ENCODE measurements at places on chromosomes 12 and 14.
A peak's percentile ranks its signal among the peaks of the same experiment; 100 is the strongest.

DNA sequence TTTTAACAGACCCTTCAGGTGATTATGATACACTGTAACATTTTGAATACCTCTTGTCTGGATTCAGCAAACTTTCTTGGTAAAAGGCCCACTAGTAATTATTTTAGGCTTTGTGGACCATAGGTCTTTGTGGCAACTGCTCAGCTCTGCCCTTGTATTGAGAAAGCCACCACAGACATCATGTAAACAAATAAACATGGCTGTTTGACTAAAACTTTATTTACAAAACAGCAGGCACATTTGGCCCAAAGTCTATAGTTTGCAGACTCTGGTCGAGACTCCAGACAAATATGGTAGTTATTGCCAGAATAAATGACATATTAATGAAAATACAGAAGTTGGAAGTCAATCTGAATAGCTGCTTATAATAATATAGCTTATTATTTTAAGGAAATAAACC, 18.2 kb downstream of the NAA30 start:
- no peak overlapping the region for H3K4me3 ChIP-seq
- no peaks in the 10 kb centered on the region for H3K27me3 ChIP-seq

DNA sequence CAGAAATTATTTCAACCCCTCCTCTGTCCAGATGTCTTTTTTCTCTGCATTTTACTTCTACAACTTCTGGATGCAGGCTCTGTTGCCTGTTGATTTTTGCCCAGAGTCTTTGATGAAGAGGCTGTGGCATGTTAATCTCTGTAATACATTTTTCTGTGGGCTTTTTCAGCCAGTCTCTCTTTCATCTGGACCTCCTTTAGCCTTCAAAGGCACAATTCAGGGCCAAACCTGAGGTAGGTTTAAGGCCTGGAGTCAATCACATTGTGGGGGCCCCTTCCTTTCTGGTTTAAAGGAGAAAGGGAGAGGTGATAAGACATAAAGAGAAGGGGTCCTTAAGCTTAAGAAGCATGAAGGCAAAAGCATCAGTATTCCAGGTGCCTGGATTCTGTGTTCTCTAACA, 553.7 kb downstream of the FLRT2 start:
- no peaks in the 10 kb centered on the region for H3K27me3 ChIP-seq
- H3K4me1 ChIP-seq, result no peaks in the 10 kb centered on the region
- H3K36me3 ChIP-seq, result no peaks in the 10 kb centered on the region
- no peak overlapping the region for H3K4me3 ChIP-seq

GRCh38 chr14:64082837-64083236, 211.3 kb downstream of the ESR2 start:
- H3K4me1 ChIP-seq, result peaks cover 5% of the 10 kb centered on the region
- DNase-seq, result peak; percentile 7
- no peak overlapping the region for H3K27ac ChIP-seq
- no peaks in the 10 kb centered on the region for H3K27me3 ChIP-seq
- no peak overlapping the region for H3K4me3 ChIP-seq
- peaks cover 16% of the 10 kb centered on the region for H3K36me3 ChIP-seq

DNA sequence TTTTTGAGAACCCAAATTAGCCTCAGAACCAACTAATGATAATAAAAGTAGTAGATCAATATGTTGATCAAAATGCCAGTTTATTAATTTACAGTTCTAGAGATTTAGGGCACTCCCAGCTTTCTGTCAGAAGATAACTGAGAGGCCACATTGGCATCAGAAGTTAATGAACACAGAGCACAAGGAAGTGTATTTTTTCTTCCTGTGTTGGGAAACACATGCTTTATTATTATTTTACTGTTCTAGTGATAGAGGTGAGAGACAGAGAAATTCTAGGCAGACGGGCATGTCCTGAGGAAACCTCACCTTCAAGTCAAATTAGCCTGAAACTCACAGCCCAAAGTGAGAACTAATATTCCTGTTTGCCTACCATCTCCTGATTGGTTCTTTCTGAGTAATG, 213.7 kb downstream of the PCNX1 start:
- H3K27me3 ChIP-seq, result no peaks in the 10 kb centered on the region
- no peak for DNase-seq
- H3K4me3 ChIP-seq, result no peak overlapping the region

GRCh38 chr12:29211696-29212095, 62.6 kb downstream of the FAR2 start:
- no peak overlapping the region for H3K27ac ChIP-seq
- H3K36me3 ChIP-seq, result no peaks in the 10 kb centered on the region
- H3K4me3 ChIP-seq, result no peak overlapping the region
- H3K27me3 ChIP-seq, result no peaks in the 10 kb centered on the region
- no peak for DNase-seq

DNA sequence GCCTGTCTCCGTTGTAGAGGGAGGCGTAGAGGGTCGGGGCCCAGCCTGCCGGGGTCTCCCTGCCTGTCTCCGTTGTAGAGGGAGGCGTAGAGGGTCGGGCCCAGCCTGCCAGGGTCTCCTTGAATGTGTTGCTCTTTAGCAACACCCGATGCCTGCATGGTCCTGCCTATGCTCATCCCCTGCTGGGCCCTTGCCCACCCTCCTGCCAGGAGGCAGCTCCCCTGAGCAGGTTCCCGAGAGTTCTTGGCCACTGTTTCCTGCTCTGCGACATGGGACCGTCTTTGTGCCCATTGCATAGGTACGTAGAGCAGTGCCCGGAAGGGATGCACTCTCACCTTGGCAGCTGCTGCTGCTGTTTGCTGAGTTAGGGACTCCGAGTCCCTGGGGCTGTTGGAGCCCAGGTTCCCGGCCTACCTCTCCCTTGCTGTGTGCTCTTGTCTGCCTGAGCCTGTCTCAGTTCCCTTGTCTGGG, 3.3 kb downstream of the KIF26A start:
- no peak overlapping the region for H3K4me3 ChIP-seq
- H3K27ac ChIP-seq, result no peak overlapping the region
- H3K4me1 ChIP-seq, result peaks cover 10% of the 10 kb centered on the region
- H3K36me3 ChIP-seq, result no peaks in the 10 kb centered on the region
- DNase-seq, result no peak

DNA sequence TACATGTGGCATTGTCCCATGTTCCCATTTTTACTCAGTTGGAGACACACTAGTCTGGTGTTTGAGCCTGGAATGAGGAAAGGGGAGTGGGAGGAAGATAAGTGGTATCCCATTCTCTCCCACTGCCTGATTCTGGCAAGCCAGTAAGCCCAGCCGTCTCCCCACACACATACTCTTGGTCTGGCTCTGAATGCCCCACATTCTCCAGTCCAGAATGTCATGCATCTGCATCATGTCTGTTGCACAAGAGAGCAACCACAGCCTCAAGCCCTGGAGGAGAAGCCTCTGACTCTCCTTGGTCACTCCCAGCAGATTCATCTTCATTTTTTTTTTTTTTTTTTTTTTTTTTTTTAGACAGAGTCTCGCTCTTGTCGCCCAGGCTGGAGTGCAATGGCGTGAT, 48.0 kb downstream of the DRAM1 start:
- no peak overlapping the region for H3K4me3 ChIP-seq
- H3K27ac ChIP-seq, result no peak overlapping the region
- H3K27me3 ChIP-seq, result no peaks in the 10 kb centered on the region
- peaks cover 12% of the 10 kb centered on the region for H3K36me3 ChIP-seq
- DNase-seq, result no peak

DNA sequence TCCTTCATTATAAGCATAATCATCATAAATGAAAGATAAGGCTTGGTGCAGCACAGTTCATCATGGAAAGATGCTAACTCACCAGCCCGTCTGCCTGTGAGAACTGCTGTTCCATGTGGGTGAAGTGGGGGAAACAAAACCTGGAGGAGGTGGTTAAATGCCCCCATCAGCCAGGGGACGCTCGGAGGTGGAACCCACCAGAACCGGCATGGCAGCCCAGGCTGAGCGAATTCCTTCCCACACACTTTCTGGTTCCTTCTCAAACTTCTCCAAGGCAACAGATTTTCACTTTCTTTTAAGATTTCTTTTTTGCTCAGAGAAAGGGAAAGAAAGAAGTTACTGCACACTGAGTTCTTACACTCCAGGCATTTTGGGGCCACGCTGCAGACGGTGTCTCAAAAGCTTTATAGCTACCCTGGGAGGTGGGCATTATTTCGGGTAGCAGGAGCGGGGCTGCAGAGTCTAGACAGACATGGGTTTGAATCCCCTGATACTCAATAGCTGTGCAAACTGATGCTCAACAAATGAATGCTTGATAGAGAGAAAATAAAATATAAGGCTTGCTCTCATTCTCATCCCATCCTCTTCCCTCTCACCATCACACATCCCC, 190.7 kb downstream of the BCL11B start:
- no peaks in the 10 kb centered on the region for H3K36me3 ChIP-seq
- H3K4me1 ChIP-seq, result no peaks in the 10 kb centered on the region
- no peaks in the 10 kb centered on the region for H3K27me3 ChIP-seq
- no peak for DNase-seq
- no peak overlapping the region for H3K27ac ChIP-seq
- no peak overlapping the region for H3K4me3 ChIP-seq

DNA sequence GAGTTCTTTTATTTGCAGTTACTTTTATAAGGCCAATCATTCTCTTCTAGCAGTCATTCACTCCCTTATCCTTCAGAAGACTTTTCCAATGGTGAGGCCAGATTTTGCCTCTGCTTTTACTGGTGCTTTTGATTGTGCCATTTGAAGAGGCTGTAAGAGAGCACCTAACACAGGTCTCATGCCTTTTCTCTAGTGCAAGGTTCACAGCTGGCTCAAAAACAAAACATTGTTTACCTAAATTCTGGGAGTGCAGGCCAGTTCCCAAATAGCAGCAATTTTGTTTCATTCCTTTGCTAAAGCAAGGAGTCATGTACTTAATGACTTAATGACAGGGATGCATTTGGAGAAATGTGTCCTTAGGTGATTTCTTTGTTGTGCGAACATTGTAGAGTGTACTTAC, 192.0 kb downstream of the SYT10 start:
- H3K27me3 ChIP-seq, result no peaks in the 10 kb centered on the region
- no peak for DNase-seq
- H3K27ac ChIP-seq, result no peak overlapping the region
- no peaks in the 10 kb centered on the region for H3K36me3 ChIP-seq
- H3K4me3 ChIP-seq, result no peak overlapping the region
- H3K4me1 ChIP-seq, result no peaks in the 10 kb centered on the region

DNA sequence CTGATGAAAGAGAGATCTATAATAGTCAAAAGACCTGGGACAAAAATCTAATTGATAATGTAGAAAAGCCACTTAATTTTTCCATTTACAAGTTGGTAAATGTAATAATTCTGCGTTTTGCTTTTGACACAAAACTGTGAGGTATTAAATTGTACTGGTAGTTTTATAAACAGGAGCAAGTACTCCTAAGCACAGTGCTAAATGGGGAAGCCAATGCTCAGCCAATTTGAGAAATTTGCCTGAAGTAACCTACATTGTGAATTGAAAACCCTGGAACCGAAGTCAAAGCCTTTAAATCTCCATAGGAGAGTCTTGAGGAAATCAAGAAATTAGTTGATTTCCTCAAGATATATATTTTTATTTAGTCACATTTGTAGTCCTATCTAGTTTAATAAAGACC, 152.8 kb downstream of the SLCO1B3 start:
- H3K27ac ChIP-seq, result no peak overlapping the region
- no peak overlapping the region for H3K4me3 ChIP-seq
- DNase-seq, result no peak
- H3K27me3 ChIP-seq, result no peaks in the 10 kb centered on the region
- no peaks in the 10 kb centered on the region for H3K4me1 ChIP-seq

DNA sequence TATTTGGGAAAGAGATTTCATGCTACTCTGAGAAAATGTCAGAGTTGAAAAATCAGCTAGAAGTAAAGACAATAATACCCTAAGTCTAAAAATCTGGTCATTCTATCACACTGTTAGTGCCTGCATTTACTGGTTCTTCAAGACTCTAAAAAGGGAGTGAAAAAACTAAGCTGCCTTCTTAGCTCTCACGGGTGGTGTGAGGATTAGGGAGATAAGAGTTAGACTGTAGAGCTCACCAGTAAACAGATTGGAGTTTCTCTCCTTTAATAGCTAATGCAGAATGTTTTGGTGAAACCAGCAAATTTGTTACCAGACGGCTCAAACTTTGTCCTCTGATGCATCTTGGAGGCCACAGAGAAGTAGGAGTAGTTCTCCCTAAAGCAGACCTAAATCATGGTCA, 135.0 kb upstream of the OTX2 start:
- H3K4me1 ChIP-seq, result no peaks in the 10 kb centered on the region
- no peak for DNase-seq
- H3K27me3 ChIP-seq, result no peaks in the 10 kb centered on the region
- H3K36me3 ChIP-seq, result no peaks in the 10 kb centered on the region
- no peak overlapping the region for H3K27ac ChIP-seq
- no peak overlapping the region for H3K4me3 ChIP-seq

DNA sequence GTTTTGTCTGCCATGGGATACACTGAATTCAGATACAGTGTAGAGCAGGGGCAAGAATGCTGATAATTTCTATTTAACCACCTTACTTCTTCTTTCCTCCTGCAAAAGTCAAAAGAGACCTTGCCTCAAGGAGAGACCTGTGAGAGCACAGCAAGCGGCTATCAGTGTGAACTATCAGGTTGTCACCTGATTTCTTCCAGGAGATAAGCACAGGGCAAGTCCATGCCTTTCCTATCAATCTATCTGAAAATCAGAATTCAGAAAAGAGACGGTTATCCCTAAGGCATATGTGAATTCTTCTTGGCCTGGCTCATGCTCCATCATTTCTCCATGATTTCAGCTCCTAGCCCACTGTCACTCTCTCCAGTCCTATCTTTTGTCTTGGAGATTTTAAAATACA, 128.9 kb upstream of the CCND2 start:
- no peaks in the 10 kb centered on the region for H3K4me1 ChIP-seq
- no peaks in the 10 kb centered on the region for H3K27me3 ChIP-seq
- H3K27ac ChIP-seq, result no peak overlapping the region
- H3K36me3 ChIP-seq, result no peaks in the 10 kb centered on the region
- DNase-seq, result no peak
- no peak overlapping the region for H3K4me3 ChIP-seq

GRCh38 chr14:105260959-105261358, 12.6 kb downstream of the BTBD6 start:
- H3K36me3 ChIP-seq, result peaks cover 3% of the 10 kb centered on the region
- H3K4me3 ChIP-seq, result no peak overlapping the region
- no peak for DNase-seq
- no peak overlapping the region for H3K27ac ChIP-seq
- no peaks in the 10 kb centered on the region for H3K27me3 ChIP-seq

DNA sequence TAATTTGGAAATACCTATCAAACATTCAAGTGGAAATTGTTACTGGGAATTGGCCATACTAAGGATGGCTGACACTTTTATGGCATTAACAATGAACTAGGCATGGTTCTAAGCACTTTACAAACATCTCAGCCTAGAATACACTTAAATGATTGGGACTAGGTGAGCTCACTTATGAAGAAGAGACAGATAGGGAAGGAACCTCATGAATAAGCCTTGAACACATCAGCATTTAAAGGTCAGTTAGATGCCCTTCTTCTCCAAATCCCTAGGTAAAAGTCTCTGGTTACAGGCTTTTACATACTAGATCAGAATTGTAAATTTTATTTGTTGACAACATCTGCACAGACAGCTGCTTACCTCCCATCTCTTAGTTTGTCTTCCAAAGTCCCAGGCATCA, 488.6 kb downstream of the RMST start:
- no peak overlapping the region for H3K4me3 ChIP-seq
- H3K36me3 ChIP-seq, result no peaks in the 10 kb centered on the region
- H3K27ac ChIP-seq, result no peak overlapping the region
- no peak for DNase-seq
- H3K27me3 ChIP-seq, result no peaks in the 10 kb centered on the region

- H3K36me3 ChIP-seq, result no peaks in the 10 kb centered on the region
- H3K4me3 ChIP-seq, result no peak overlapping the region
- DNase-seq, result no peak
- H3K4me1 ChIP-seq, result peaks cover 18% of the 10 kb centered on the region
- H3K27me3 ChIP-seq, result no peaks in the 10 kb centered on the region
- no peak overlapping the region for H3K27ac ChIP-seq
Measured at GRCh38 chr14:71355324-71356201, 448.3 kb downstream of the PCNX1 start.
